ENCODE measurements at places on chromosomes 12 and 14.

GRCh38 chr14:55897031-55897430, 221.2 kb upstream of the PELI2 start:
- DNase-seq: no peak

DNA sequence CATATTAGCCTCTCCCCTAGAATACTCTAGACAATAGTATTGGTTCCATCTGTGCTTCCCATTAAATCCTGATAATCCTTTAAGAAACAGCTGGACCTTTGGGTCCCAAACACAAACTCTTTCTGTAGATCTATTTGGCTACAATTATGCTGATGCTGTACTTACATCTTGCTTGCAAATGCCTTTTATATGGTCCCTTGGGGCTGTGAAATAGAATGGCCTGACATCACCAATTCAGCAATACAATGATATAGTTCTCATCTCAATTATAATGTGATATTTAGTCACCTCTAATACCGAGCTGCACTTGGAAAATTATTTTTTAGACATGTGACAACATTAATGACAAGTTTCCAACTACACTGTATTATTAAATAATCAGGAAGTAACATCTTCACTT, 261.5 kb downstream of the SOX5 start:
- DNase-seq: no peak

DNA sequence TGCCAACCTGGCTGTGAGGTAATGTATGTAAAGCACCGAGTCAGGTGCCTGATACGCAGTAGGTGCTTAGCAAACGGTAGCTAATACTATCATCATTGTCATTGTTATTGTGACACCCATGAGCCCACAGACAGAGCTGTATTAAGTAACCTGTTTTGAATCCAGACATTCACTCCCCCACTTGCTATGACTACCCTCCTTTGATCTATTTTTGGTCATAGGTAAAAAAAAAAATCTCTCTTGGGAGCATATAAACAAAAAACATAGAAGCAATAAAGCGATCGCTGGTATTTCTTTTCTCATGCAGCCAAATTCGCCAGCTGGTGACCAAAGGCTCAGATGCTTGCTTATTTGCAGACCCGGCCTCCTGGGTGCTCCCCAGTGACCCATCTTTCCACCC, 330.2 kb downstream of the DPF3 start:
- DNase-seq: no peak

GRCh38 chr14:81536241-81536771, 2.7 kb upstream of the SEL1L start:
- no peak for DNase-seq

DNA sequence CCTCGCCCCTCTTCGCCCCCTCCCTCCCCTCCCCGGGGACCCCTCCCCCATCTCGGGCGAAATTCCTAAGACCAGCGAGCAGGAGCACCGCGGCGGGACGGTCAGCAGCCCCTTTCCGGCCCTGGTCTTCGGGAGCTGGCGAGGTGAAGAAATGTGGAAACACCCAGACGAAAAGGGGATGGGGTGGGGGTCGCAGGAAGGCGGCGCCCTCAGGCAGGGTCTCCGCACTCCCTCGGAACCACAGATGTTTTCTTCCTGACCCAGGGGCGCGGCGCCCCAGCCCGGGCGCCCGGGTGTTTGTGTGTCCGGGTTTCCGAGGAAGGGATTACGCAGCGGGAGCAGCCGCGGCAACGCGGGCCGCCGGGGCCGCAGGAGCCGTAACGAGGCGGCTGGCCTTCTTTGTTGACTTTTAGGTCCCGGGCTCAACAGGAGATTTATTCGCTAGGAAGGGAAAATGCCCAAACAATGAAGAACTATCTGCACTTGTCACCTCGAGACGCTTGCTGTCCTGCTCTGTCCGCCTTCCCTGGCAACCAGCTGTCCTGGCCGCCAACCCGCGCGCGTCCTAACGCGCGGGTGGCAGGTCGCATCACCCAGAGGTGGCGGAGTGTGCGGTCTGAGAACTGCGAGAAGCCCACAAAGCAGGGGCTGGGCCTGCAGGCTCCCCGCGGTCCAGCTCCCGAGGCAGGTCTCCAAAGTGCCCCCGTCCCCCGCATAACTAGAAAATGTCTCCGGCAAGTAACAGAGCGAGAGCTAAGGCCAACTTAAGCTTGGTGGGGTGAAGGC, 7.0 kb downstream of the FOXA1 start:
- DNase-seq: no peak

GRCh38 chr12:64679487-64680001, 69.2 kb downstream of the RASSF3 start:
- DNase-seq: peak; percentile 71

- DNase-seq: no peak
These were observed 281.5 kb downstream of the ZFP36L1 start for GRCh38 chr14:68511129-68512047.

GRCh38 chr14:87161502-87161901, 831.5 kb downstream of the GALC start:
- DNase-seq: no peak
